ENCODE measurements at places on chromosomes 5 and 9.
A peak's percentile ranks its signal among the peaks of the same experiment; 100 is the strongest.

- no peak for DNase-seq
Observed at GRCh38 chr5:124997186-124997893, 250.9 kb upstream of the ZNF608 start.

DNA sequence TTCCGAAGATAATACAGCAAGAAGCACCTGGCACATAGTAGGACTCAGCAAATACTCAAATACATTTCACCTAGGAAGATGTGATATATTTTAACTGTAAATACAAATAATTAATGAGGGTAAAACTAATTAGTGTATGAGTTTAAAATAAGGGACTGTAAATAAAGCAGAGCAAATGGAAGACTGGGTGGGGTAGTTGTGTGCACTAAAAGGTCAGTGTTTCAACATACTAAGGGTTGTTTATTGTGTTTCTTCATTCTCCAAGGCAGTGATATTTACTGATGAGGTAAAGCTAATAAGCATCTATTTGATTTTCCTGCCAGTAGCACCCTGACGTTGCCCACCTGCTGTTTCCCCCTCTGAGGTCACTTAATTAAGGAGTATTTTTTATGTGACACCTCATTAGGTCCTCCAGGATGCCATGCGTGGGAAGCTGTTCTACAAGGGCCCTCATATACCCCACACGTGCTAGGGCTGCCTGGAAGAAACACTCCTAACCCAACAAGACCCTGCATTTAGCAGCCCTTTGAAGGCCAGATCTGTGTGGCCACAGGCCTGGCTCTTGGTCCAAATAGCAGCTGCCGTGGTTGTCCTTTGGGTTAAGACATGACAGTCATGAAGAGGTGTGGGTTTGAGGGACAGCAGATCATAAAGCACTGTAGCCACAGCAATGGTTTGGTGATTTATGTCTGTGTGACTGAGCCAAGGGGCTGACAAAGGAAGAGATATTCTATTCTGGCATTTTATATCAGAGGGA lies 97.5 kb upstream of the RPS23 start:
- no peak for DNase-seq

GRCh38 chr5:10563110-10563944 lies 543 bp upstream of the ANKRD33B start:
- DNase-seq = no peak

GRCh38 chr9:70297141-70297540 lies 38.4 kb downstream of the SMC5 start:
- no peak for DNase-seq

DNA sequence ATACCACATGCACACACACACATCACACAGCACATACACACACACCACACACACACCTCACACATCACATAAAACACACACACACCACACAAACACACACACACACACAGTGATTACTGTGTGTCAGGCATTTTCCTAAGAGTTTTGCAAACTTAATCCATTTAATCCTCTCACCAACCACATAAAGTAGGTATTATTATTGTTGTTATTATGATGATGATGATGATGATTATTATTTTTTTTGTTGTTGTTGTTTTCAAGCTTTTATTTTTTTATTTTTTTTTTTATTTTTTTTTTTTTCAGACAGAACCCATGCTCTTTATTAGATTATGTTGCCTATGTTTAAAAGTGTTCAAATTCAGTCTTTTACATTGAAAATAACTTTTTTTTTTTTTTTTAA lies 31.5 kb downstream of the JADE2 start:
- no peak for DNase-seq

DNA sequence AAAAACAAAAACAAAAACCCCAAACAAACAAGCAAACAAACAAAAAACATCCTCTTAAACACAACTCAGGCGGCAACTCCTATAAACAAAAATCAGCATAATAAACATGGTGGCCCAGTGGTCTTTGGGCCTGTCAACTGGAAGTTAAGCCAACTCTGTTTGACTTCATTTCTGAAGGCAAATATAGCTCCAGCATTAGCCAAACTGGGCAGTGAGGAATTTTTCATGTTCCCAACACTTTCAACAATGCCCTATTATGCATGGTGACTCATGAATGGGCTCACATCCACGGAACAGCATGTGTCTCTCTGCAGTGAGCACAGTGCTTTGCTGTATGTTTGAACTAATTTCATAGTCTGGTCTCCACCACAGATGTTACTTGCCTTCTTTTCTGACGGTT lies 143.9 kb upstream of the STC2 start:
- DNase-seq = no peak

- DNase-seq = no peak
Observed at GRCh38 chr5:90506221-90506620, 23.2 kb downstream of the LYSMD3 start.

DNA sequence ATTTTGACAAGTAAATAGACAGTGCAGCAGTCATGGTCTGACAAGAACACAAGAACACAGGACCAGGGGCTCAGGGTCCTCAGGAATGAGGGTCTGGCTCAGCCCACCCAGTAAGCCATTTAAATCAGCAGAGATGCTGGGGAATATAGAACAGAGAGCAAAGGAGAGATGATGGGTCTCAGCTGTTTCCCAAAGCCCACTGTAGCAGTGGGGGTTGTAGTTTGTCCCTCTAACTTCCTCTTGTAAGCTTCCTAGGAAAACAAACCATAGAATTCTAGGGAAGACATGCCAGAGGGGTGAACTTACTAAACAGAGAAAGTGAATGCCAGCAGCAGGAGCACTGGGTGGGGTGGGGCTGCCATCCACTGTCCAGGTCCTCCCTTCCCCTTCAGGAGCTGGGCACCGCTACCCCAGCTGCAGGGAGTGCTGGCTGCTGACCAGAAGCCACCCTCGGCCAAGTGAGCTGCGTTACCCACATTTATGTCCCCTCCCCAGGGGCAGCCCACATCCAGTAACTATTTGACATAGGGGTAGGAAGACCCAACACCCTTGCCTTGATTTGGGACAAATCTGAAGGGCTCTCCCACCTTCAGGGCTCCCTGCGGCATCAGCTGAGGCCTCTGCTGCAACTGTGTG lies 41.6 kb downstream of the GABBR2 start:
- no peak for DNase-seq

DNA sequence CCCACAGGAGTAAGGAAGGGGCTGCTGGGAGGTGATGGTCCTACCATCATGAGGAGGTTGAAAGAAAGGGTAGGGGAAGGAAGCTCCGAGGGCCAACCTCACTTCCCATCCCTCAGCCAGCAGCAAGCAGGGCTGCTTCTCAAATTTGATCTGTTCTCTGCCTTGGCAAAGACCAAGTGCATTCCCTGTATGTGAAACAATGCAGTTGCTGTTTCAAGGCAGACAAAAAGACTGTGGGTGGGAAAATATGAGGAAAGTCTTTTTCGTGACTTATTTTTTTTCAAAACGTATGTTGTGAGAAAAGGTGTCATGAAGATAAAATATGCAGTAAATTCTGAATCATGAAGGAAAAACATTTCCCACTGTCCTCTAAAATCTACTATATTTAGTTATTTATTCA lies 165.9 kb downstream of the ARSB start:
- no peak for DNase-seq

- no peak for DNase-seq
Observed at GRCh38 chr5:126301056-126301455, 122.2 kb upstream of the GRAMD2B start.

DNA sequence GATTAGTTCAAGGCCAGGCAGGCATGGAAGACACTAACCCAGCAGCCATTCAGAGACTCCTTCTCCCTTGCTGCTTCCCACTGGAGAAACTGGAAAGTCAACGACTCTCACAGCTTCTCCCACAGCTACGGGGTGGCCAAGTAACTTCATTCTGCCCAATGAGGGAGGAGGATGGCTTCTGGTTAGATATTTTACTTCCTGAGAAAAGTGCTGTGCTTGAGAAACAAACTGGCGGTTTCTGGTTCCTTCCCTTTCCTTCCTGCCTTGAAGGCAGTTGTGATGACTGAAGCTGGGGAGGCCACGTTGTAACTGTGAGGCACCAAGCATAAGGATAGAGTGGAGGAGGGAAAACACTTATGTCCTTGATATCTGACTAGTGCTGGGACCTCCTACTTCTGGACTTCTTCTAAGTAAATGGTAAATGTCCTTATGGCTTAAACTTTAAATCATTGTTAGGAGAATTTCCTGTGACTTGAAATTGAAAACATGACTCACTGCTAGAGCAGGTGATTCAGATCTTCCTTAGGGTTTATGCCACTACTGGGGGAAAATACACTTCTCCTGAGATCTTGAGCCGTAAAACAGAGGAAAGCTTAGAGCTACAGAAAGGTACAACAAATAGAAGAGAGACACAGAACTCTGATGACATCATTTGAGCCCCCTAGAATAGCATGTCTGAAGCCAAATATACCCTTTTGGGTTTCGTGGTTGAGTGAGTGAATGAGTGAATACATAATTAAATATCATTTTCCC lies 3.1 kb upstream of the GNPDA1 start:
- DNase-seq = no peak

GRCh38 chr9:114607671-114608524 lies 3.2 kb upstream of the TMEM268 start:
- DNase-seq = no peak

DNA sequence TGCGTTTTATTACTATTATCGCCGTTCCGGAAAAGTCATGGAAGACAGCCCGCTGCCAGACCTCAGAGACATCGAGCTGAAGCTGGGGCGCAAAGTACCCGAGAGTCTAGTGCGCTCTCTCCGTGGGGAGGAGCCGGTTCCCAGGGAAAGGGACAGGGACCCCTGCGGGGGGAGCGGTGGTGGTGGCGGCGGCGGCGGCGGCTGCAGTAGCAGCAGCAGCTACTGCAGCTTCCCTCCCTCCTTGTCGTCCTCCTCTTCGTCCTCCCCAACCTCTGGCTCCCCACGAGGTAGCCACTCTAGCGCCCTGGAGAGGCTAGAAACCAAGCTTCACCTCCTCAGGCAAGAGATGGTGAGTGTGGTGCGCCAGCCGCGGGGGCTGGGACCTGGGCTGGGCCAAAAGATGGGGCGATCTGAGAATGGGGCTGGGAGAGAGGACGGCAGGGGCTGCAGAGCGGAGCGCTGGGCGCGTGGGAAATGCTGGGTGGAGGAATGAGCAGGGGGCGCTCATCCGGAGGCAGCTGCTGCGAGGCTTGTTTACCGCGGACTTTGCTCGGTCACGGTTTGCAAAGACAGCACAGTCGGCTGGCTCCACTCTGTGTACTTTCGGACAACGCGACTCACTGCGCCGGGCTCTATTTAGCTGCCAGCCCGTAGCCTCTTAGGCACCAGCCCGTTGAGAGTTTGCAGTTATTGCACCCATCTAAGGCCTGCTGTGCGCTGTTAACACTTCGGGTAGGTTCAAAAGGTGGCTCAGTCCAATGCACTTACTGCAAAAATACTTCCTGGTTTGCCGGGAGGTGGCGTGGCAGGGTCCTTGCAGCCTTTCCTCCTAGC lies 1.1 kb downstream of the LURAP1L start:
- DNase-seq = peak; percentile 85

DNA sequence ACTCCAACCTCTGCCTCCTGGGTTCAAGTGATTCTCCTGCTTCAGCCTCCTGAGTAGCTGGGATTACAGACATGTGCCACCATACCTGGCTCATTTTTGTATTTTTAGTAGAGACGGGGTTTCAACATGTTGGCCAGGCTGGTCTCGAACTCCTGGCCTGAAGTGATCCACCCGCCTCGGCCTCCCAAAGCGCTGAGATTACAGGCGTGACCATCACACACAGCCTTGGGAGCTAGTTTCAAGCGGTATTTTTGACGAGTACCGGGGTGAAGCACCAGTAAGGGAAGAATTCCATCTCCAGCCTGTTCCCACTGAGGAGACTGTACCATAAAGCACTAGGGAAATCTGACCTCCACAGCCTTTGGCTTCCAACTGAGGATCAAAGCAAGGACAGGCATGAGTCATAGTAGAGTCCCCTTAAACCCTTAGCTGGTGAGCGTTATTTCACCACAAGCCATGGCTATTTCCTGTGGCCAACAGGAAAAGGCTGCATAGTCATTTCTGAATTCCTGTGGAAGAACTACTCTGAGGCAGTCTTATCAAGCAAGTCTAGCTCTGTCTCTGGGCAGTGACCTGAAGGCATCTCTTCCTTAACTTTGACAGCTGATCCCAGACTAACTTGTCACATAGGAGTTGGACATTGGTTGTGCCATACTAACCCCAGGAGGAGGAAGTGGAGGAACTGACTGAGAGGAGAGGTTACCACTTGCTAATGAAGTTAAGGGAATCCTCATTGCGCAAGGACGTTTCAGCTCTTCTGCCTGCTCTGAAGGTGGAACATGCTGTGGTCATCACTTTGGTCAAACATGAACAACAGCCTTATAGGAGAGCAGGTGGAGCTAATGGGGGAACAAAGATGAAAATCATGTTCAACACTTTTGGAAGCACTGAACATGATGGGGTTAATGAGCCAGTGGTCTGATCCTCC lies 85.8 kb upstream of the DMRT1 start:
- DNase-seq = no peak

DNA sequence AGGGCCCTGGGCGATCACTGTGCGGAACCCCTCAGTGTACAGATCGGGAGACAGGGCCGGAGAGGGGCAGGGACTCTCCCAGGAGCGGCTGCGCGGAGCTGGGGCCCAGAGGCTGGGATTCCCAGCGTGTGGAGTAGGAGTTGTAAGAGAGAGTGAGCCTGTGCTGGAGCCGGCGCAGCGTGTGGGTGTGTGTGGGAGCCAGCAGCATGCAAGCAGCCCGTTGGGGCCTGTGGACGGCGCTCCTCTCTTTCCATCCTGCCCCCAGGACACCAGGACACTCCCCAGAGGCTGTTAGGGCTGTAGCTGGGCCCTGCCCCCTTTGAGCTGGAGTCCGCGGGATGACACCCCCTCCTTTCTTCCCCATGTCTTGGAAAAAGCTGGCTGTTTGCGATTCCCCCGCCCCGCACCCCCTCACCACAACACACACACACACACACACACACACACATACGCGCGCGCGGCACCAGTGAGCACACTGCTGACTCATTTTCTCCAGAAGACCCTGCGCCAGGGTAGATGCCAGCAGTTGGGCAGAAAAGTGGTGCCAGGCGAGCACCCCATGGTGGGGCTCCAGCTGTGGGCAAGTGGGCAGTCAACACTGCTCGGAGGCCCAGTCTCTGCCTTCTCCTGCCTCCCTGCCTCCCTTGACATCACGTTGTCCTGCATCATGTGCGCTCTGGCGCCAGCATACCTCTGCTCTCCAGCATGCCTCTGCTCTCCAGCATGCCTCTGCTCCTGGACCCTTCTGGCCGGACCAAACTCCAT lies 1.5 kb downstream of the COL27A1 start:
- no peak for DNase-seq

DNA sequence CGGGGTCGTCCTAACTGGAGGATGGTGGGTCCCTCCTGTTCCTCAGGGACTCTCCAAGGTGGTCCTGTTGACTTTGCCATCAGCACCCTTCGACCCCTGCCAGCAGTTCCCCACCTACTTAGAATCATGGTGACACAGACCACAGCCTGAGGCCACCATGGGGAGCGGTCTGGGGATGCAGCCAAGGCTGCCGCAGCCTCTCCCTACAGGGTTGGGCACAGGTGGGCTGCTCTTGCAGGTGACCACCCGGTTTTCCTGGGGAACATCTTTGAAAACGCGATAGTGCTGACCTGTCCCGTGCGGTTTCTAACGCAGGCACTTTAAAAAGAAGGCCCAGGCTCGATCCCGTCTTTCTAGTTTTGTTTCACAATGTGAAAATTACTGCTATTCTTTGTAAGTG lies 12.7 kb upstream of the CEL start:
- no peak for DNase-seq

Data from left forelimb (tissue), 1 donor.